CD14-positive monocyte (primary cell): ENCODE measurements at places on chromosomes 12 and 14. TPM values are rescaled to one million over a fixed set of nuclear protein-coding genes. Genes with fewer than 3 reads are reported as not detected.

GRCh38 chr12:21972055-21972454, 30.8 kb upstream of the ABCC9 start:
- no peak for DNase-seq

- DNase-seq: peak; percentile 61
These were observed 2.6 kb upstream of the HAL start for GRCh38 chr12:95998611-95999286.

- no peak for DNase-seq
These were observed 257.6 kb downstream of the ETNK1 start for GRCh38 chr12:22882559-22882958.

DNA sequence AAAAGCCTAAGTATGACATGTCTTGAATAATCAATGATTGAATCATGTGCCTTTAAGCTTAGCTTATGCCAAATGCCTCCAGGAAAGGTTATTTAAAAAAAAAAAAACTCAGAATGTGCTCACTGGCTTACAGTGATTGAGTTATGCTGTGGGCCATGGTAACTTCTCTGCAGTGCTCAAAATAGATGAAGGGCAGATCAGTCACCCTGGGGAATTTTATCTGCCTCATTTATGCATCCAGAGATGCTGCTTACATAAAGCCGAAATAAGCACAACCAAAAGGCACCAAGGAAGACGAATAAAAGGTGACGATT, 118.7 kb upstream of the MDM1 start:
- no peak for DNase-seq

GRCh38 chr14:102633906-102634595, 41.6 kb downstream of the RCOR1 start:
- no peak for DNase-seq

GRCh38 chr12:1533205-1533601, 61.2 kb downstream of the FBXL14 start:
- DNase-seq: no peak

- no peak for DNase-seq
These were observed 83.4 kb downstream of the GAS2L3 start for GRCh38 chr12:100656856-100657255.

Gene BCL2L2
- polyA plus RNA-seq: 0.90 TPM

Gene MYF6
- not detected for polyA plus RNA-seq

Gene NFE2
- 79.5 TPM for polyA plus RNA-seq
